Coronary artery (tissue), 2 donors: ENCODE measurements at places on chromosomes 2 and 18.

DNA sequence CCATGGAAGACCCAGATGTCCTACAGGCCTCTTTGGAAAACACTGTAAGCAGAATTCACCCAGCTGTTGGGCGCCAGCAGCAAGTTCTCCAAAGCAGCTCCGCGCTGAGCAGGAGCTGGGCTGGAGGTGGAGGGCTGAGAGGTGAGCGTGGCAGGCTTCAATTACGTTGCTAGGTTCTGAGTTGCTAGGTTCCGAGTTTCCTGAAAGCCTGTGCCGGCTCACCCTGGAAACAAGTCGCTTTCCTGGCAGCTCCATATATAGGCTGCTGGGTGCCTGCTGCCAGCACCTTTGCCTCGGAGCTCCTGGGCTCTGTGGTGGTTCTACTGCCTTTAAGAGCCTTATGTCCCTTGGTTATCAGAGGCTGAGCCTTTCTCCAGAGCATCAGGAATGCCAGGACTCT, 14.4 kb upstream of the EGR4 start:
- DNase-seq: no peak

GRCh38 chr2:228268301-228268700, 86.8 kb upstream of the SPHKAP start:
- DNase-seq: no peak

GRCh38 chr2:230956827-230957755, 32.0 kb upstream of the GPR55 start:
- DNase-seq: no peak

GRCh38 chr2:7450188-7450832, 533.1 kb downstream of the RNF144A start:
- no peak for DNase-seq

- DNase-seq: no peak
Observed at GRCh38 chr2:12579018-12579417, 137.7 kb upstream of the TRIB2 start.

DNA sequence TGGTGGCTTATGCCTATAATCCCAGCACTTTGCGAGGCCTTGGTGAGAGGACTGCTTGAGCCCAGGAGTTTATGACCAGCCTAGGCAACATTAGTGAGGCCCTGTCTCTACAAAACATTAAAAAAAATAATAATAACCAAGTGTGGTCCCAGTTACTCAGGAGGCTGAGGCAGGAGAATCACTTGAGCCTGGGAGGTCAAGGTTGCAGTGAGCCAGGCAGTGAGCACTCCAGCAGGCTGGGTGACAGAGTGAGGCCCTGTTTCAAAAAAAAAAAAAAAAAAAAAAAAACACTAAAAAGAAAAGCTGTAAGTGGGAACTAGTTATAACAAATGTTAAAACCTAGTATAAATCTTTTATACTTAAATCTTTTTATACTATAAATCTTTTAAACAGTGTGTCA, 146.2 kb upstream of the ITGA4 start:
- no peak for DNase-seq

DNA sequence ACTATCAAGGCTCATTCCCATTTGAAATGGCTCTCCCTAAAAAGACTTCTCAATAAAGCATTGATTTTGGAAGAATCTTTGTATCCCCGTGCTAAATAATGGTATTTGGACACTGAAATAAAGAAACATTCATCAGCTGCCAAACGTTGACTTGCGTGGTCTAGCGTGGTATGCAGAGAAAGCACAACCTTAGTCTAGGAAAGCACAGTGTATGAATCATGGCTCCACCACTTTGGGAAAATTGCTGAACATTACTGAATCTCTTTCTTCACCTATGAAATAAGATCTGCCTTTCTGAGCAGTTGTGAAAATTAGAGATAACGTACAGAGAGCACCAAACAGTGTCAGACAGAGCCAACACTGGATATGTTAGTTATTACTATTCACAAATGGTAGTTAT, 353.9 kb downstream of the SS18 start:
- no peak for DNase-seq

DNA sequence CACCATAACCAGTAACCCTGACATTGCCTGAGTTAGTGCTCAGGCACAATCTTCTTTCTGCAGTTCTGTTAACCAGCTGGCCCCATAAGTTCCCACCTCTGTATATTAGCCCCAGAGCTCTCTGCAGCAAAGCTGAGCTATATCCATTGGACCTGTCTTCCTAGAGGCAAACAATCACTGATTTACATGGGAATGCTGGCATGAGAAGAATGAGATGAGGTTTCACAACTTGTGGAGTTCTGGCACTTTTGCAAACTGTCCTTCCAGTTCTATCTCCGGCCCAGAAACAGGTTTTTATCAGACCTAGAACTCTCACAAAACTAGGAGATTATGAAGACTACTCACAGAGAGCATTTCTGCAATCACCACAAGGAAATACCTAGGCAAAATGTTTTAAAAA, 7.9 kb upstream of the CCBE1 start:
- DNase-seq: no peak

DNA sequence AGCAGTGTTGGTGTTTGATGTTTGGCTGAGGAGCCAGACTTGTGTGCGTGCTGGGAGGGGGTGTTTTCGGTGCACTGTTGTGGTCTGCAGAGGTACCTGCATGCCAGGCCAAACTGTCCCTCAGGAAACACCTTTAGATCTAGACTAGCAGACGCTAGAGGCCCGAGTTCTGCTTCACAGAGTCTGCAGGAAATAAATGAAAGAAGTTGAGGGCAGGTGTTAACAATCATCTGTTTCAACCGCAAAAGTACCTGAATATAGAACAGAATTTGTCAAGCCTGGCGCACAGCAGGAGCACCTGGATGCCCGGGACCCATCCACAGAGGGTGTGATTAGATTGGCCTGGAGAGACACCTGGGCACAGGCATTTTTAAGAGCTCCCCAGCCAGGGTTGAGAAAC, 40.5 kb upstream of the REL start:
- DNase-seq: no peak

DNA sequence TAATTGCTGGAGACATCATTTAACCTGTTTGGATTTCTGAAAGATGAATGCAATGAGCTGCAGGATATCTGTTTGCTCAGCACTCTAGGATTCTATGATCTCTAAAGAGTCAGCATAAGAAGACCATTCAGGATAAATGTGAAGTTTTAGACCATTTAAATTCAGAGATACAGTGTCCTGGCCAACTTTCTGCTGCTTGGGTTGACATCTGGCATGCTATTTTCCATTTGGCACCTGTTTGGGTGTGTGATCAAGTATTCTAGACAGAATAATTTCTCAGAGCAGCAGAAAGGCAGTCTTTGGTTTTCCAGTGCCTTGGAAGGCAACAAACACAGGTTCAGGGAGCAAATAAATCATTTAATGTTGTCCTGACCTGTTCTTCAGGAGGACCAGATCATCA, 144.8 kb upstream of the NDUFV2 start:
- no peak for DNase-seq

DNA sequence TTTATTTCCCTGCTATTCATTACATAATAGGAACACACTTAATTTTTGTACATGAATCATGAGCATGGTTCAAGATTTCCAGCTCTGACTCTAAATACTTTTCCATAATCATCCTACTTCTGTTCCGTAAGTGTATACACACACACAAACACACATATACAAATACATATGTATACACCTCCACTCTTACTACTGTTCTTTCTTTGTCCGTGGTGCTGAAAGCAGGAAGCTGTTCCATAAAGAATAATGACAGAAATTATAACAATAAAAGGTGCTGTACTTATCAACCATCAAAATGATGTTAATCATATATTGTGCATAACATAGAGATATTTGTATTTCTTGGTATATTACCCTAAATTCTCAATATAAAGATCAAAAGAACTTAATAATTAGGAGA, 776.9 kb downstream of the DPP10 start:
- DNase-seq: no peak

DNA sequence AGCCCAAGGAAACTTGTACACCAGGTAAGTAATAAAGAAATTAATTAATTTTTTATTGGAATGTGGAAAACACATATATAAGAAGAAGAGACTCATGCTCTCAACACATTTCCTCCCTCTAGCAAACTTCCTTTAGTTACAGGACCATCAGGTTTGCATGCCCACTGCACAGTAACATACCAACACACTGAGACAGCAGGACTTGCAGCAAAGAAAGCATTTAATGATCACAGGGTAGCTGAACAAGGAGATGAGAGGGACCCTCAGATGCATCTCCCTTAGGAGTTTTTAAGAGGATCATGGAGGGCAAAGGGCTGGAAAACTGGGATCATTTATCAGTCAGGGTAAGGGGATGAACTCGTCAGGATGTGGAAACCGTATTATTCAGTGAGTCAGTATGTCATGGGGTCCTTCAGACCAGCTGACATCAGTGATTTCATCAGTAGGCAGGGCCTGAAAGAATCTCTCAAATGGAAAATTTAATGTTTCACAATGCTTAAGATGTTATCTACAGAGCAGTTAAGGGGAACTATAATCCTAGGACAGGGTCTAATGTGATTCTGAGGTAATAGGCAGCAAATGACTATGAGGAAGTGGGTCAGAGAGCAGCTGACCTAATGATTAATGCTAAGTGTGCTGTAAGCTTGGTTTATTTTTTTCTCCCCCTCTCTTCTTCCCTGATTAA, 193.8 kb upstream of the RND3 start:
- no peak for DNase-seq

- no peak for DNase-seq
Observed at GRCh38 chr2:205952282-205952681, 133.7 kb downstream of the INO80D start.

DNA sequence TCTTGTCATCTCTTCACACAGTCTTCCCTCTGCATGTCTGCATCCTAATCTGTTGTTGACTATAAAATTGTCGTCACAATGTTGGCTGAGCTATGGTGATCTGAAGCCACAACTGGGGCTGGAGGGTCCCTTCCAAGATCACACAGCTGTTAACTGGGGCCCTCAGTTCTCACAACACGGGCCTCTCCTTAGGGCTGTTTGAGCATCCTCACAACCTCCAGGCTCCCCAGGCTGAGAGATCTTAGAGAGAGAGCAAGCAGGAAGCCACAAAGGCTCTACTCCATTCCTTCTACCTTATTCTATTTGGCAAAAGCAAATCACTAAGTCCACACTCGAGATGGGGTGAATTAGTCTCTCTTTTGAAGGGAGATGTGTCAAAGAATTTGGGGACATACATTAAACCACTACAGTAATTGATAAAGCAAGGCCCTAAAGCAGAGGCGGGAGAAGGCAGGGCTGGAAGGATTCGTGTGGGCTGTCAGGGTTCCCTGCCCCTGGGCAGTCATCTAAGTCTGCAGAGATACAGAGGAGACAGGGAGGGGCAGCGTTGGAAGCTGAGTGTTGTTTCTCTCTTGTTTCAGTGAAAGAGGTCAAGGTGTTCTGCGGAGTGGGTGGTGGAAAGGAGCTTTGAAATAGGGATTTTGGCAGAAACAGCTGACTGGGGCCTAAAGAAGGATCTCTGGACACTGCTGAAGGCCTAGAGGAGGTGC, 15.9 kb downstream of the MYO7B start:
- DNase-seq: no peak

DNA sequence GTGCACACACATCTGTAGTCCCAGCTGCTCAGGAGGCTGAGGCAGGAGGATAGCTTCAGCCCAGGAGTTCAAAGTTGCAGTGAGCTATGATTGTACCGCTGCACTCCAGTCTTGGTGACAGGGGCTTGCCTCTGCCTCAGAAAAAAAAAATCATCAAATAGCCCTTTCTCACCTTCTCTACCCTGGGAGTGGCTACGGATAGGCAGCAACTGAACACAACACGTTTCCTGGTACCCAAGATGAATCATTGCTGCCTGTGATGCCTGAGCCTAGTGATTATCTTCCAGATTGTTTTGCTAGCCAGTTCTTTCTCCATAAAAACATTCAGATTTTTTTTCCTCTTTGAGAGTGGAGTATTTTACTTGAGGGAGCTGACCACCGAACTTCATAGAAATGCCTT, 13.5 kb downstream of the INPP4A start:
- DNase-seq: no peak
